ENCODE measurements at places on chromosomes 6 and 20.

DNA sequence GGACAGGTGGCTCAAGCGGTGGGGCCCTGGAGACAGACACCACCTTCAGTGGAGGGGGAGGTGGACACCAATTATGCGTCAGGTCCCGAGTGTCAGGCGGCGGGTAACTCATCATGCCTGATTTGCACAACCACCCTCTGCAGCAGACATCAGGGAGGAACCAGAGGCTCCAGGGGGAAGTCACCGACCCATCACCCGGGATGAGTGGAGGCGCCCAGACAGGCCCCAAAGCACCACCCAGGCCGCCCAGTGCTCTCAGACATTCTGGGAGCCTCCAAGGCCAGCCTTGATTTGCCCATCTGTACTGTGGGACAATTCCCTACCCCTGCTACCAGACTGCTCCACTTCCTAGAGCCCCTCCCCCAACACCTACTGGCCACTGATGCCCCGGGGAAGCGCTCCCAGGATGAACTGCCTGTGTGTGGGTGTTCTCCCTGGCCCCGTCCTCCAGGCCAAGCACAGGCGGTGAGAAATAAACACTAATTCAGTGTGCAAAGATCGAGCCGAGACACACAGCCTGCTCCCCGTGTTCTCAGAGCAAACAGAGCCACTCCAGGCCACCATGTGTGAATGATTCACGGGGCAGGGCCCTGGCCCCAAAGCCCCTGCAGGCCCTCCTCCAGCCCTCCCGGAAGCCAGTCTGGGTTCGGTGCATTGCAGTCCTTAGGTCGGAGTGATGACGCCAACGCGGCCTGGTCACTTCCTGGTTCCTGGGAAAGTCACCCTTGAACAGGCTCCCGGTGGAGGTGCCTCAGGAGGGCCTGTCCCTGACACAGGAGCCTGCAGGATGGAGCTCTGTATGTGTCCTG lies 107.2 kb downstream of the ASXL1 start:
- no peak for DNase-seq

DNA sequence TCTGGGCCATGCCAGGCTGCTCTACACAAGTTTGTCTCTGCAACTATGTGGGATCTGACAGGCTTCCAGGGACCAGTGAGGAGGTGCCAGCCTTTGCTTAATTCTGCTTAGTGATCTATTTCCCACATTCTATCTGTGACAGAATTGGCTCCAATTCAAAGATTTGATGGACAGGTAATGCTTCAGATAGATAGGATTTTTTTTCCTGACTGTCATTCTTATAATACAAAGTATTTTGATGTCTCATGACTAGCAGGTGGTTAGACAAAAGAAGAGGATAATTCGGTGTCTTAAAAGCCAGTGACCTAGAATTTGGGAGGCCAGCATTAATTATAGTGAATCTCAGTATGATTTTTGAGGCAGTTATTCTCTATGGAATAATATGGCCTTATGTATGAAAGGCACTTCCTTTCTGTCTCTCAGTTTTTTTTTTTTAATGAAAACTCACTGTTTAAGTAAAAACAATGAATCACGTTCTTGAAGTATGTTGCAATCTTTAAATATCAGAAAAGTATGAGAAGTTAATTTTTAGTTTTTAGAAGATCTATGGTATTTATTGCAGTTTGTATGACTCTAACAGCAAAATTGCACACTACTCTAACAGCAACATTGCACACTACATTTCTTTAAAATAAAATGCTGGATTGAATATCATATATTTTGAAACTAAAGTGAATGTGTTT lies 43.7 kb downstream of the TMEM200A start:
- no peak for DNase-seq

- no peak for DNase-seq
These were observed 993.9 kb downstream of the EYS start for GRCh38 chr6:64713175-64713574.

GRCh38 chr20:63541371-63541770 lies 4.2 kb upstream of the PTK6 start:
- no peak for DNase-seq

- DNase-seq: no peak
These were observed 8.5 kb downstream of the GRIK2 start for GRCh38 chr6:101401792-101402621.

DNA sequence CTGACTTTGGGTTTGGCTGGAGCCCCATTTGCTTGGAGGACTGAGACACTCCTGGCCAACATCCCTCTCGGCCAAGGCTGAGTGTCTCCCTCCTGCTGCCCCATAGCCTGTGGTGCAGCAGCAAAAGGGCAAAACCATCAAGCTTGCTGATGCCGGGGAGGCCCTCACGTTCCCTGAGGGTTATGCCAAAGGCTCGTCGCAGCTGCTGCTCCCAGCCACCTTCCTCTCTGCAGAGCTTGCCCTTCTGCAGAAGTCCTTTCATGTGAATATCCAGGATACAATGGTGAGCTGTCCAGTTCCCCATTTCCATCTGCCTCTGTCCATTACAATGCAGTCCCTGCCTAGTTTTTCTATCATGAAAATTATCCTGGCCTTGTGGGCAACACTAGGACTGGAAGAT lies 6.0 kb downstream of the BPIFB6 start:
- no peak for DNase-seq

DNA sequence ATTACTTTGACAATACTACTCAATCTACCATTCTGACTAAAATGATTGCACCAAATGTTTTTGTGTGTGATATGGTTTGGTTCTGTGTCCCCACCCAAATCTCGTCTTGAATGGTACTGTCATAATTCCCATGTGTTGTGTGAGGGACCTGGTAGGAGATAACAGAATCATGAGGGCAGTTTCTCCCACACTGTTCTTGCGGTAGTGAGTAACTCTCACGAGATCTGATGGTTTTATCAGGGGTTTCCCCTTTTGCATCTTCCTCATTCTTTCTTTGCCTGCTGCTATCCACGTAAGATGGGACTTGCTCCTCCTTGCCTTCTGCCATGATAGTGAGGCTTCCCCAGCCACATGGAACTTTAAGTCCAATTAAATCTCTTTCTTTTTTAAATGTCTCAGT lies 20.8 kb downstream of the SYCP2 start:
- DNase-seq: no peak

- no peak for DNase-seq
These were observed 74.3 kb upstream of the CCN6 start for GRCh38 chr6:111979633-111980032.

- no peak for DNase-seq
These were observed 77.4 kb downstream of the GFOD1 start for GRCh38 chr6:13409991-13410390.

- DNase-seq: no peak
These were observed 96.0 kb downstream of the CEBPB start for GRCh38 chr20:50286609-50287008.

GRCh38 chr6:84167457-84167856 lies 60.0 kb downstream of the CEP162 start:
- DNase-seq: no peak

DNA sequence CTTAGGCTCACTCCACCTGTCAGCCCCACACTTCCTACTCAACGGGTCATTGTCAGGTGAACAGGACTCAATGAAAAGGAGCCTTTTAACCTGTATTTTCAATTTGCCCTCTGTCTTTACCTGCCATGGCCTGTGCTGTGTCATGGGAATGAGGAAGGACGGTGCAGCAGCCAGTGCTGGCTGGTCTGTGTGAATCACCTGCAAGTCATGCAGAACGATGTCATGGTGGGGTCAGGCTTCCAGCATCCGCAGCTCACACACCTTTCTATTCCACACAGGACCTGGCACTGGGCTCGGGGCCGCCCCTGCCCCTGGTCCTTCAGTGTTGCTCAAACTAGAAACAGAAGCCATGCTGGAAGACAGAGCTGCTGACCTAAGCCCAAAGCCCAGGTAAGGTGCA lies 188.7 kb upstream of the GMDS start:
- DNase-seq: no peak

DNA sequence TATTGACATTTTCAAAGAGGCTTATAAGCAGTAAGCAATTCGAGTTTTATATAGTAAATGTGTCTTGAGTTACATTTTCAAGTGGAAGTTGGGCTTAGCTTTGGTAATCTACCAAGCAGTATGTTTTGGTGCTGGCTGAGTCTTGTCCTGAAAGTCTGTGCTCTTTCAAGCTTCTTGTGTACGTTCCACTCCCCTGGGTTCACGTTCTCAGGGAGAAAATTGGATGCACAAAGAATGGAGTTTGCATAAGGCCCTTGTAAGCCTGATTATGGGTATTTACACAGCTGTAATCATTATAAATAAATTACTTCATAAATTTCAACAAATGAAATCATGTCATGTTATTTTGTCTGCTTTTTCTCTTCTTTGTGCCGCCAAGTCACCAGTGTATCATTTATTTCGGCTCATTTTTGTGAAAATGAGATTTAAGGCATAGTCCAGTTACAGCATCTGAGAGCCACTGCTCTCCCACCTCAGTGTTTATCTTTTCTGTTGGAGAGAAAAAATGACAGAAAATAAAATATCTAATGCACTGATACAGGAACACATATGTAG lies 262.5 kb downstream of the BTBD3 start:
- no peak for DNase-seq

DNA sequence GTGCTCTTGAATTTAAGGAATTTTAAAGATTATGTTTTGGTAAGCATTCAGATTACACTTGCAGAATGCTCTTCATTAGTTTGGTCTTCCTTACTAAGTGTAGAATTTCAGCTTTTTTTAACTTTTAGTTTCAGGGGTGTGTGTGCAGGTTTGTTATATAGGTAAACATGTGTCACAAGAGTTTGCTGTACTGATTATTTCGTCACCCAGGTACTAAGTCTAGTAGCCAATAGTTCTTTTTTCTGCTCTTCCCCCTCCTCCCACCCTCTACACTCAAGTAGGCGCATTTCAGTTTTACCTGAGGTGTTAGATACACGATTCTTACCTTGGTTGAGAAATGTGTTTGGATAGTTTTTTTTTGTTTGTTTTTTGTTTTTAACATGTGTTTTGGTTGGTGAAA lies 68.3 kb downstream of the AFG1L start:
- DNase-seq: no peak

- DNase-seq: no peak
These were observed 499.1 kb downstream of the CD83 start for GRCh38 chr6:14616656-14617055.

DNA sequence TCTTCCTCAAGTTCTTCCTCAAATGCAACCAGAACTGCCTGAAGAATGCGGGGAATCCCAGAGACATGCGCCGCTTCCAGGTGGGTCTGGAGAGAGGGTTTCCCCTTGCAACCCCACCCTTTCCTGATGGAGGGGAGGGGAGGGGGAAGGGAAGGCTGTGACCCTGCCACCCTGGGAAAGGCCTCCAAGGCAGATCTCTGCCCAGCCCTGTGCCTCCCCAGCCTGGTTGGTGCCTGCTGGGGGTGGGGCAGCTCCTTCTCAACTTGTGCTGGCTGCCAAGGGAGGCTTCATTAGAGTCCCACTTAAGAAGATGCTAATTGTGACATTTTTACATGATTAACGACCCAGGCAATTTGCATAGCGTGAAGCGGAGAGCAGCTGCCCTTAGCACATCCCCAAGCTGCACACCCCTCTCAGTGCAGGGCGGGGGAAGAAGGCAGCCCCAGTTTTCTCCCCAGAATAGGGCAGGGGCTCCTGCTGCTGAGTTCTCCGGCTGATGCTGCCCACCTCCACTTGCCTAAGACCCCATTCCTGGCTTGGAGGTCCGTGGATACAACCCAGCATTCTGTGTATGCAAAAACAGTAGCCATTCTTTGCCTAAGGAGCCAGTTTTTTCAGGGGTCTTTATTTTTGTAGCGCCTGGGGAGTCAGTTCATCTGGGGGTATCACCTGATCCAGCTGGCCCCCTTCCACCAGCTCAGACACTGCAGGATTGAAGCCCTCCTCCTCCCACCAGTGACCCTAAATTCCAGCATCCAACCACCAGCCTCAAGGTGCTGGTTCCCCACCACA lies 51.7 kb downstream of the CPXM1 start:
- DNase-seq: no peak

GRCh38 chr6:692858-693722 lies at the start of gene EXOC2:
Gene EXOC2 (minus strand): TSS chr6:693139. CDS start chr6:637818, 55,321 bp downstream.
- DNase-seq: peak; percentile 75
